SK-N-SH treated with all-trans-retinoic acid at 6 μM for 48 hours (cell line): ENCODE measurements at places on chromosomes 2 and 18.

DNA sequence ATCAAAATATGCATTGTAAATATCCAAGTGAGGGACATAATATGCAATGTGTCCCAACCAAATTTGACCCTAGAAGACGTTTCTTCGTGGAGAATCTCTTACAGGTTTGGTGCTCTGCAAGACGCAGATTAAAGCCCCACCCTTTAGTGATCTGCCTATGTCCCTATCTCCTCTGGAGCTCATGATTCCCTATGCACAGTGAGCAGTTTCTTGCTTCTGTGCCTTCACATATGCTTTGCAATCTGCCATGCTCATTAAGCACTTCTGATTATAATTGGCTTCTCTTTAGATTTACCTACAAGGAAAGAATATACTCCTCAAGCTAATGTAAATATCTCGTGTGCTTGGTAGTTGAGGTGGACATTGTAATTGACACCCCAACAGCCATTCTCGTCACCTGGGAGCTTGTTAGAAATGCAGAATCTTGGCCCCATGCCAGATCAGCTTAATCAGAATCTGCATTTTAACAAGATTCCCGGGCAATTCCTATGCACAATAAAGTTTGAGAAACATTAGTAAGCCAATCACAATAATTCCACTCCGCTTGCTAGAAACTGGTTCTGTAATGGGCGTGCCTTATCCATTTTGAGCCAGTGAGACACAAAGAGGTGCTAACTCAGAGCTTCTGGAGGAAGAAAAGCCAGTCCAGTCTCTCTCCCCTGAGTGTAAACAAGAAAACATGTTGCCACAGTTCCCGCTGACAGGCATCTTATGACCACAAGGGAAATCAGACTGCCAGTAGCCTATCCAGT is 2.8 kb upstream of the PUM2 start:
- ATAC-seq, result no peak

DNA sequence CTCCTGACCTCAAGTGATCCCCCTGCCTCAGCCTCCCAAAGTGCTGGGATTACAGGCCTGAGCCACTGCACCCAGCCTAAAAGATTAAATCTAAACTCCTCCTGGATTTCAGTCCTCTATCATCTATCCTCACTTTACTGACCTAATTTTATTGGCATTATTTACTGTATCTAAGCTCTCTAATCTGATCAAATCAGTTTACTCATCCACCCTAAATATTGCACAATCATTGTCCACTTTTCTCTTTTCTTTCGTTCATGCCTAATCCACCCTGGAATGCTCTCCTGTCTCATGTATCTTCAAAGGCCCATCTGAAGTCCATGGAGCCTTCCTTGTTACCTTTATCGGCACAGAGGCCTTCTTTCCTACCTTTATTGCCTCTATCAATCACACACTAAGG is 31.6 kb upstream of the GPR155 start:
- ATAC-seq, result no peak

DNA sequence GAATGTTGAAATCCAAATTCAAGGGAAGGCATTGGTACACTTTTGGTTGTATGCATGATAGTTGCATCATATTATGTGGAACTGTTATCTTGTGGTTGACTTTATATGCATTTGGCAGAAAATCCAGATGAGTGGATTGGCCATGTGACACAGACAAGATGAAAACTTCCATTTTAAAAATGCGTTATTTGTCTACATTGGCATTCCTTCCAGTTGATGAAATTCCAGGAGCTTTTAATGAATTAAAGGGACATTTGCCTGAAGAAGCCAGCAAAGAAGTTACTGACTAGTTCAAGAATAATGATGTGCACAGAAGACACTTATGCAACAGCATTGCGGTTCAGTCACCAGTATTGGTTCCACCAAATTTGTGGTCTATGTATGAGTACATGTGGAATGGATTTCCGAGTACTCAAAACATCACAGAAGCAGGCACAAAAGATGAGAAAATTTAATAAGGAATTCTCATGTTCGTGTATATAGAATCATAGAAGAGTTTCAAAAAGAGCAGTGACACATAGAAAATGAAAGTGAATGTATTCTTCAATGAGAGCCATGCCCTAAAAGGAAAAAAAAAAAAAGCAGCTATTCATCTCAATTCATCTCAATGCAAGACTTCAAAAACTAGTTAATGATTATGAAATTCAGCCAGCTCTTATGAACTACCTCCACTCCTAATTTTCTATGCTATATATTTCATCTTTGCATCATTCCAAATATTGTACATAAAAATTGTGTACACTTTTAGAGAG is 232.1 kb downstream of the RBM43 start:
- ATAC-seq, result no peak

DNA sequence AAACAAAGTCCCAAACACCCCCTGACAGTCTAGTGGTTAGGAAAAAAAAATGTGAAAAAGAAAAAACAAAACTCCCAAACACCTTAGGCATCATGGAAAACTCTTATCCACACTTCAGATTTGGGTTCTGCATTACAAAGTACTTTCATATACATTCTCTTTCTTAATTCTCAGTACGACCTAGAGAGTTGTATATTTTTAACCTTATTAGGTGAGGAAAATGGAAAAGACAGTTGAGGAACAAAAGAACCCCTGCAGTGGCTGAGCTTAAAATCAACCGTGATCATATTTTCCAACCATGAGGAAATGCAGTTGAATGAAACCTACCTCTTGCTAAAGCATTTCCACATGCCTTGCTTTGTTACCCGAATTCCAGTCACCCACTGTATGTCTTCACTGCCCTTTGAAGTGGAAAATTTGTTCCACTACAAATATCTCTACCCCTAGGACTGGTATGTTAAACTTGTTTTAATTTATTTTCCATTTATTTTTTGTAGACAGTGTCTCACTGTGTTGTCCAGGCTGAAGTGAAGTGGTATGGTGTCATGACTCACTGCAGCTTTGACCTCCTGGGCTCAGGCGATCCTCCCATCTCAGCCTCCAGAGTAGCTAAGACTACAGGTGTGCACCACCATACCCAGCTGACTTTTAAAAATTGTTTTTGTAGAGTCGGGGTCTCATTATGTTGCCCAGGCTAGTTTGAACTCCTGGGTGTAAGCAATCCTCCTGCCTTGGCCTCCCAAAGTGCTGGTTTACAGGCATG is 56.9 kb upstream of the LPIN2 start:
- ATAC-seq, result no peak

DNA sequence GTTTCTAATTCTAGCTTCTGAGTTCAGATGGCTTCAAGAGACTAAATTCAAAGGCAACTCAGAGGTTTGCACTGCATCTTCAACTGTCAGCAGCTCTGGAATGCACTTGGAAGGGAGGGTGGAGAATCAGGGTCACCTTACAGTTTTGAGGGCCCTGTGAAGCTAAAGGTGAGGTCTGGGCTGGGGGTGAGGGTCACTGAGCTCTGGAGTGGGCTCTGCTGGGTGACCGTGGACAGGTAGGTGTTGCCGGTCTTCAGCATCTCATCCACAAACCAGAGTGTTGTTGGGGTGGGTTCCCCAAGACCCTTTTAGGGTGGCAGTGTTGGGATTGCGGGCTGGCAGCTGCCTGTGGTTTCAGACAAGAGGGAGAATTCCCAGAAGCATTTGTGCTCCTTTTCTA is 70.1 kb upstream of the CXCR4 start:
- ATAC-seq, result no peak

GRCh38 chr2:197547163-197547900 is 31.5 kb downstream of the MOB4 start:
- no peak for ATAC-seq

- no peak for ATAC-seq
Observed at GRCh38 chr2:43224571-43225092, 1.8 kb downstream of the ZFP36L2 start.

- no peak for ATAC-seq
Observed at GRCh38 chr18:52288403-52289004, 51.5 kb upstream of the DCC start.

DNA sequence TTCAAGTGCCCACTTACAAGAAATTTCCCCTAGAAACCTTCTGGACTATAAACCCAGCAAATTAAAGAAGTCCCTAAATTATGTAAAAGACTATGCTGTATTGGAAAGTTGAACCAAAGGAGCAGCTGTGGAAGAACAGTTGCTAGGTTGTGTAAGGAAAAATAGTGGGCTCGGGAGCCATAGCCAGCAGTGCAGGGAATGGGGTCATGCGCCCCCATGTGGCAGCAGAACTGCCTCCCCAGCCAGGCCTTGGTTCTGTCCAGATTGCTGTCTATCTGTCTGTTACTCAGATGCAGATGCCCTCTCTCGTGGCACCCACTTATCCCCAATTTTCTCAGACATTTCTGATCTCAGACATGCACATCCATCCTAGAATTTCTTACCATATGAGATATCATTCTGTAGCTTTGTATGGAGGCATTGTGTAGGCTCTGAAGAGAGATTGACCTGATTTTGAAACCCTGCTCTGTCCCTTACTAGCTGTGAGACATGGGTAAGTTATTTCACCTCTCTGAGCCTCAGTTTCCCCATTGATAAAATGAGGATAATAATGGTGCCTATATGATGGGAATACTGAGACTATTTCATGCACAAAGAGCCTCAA is 258.3 kb downstream of the SS18 start:
- peak; percentile 84 for ATAC-seq

DNA sequence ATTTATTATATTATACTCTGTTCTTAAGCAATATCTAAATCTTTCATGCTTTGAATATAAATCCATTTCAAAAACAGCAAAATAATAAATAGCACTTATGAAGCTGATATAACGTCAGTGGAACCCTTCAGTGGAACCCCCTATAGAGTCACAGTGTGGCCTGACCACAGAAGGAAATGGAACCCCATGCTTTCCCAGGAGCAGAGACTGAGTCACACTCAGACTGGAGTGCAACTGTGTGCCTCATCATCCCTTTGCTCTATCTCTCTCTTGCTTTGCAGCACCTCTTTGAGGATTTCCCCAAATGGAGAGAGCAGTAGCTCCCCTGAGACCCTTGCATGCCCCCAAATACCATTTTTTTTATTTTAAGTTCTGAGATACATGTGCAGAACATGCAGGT is 13.1 kb downstream of the NXPH2 start:
- no peak for ATAC-seq

DNA sequence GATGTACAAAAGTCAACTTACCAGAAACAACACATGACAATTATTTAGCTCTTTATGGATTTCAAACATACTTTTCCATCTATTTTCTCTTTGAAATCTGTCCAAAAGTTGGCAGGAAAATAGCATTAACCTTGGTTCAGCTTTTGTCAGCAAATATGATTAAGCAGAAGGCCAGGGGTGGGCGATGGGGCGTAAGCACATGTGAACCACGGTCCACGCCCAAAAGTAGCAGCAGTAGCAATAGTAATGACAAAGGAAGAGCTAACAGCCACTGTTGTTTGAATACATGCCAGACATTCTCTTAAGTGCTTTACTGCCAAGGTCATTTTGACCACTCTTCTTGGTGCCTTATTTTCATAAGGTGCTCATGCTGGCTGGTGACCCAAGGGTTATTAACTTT is 73.5 kb downstream of the ANTXR1 start:
- no peak for ATAC-seq

- ATAC-seq, result no peak
Observed at GRCh38 chr2:188244383-188244782, 47.3 kb upstream of the GULP1 start.

DNA sequence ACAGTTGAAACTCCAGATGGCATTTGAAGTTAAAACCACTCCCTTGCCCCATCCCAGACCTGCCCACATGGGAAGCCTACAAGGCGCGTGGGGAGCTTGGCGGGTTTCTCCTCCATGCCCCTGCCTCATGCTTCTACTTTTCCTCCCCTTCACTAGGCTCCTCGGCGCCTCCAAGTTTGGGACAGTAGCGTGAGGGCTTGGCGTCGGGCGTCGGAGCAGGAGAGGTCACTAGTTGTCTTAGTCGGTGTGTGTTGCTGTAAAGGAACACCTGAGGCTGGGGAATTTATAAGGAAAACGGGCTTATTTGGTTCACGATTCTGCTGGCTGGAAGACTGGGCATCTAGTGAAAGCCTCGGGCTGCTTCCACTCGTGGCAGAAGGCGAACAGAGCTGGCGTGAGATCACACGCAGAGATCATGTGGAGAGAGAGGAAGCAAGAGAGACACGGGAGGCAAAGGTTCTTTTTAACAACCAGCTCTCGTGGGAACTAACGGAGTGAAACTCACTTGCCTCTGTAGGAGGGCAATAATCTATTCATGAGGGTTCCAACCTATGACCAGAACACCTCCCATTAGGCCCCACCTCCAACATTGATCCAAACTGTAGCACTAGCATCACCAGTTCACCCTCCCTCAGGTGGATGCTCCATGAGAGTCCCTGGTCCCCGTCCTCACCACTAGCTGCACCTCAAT is 25.3 kb downstream of the ITM2C start:
- no peak for ATAC-seq

GRCh38 chr2:135245071-135245470 is 193.0 kb downstream of the RAB3GAP1 start:
- ATAC-seq, result no peak

DNA sequence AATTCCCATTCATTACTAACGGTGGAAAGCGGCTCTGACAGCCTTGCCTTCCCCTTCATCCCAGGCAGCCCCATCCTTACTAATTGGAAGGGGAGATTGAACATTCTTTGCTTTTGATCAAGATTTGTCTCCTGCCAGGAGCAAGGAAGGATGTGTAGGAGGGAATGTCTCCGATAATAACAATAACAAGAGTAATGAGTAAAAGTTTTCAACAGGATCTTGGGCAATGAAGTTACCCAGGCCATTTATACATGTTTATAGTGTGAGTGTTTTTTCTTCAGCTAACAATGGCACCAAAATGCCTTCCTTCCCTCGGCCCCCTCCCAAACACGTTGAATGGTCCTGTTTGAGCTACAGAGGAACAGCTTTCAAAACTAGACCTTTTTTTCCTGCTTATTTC is 83.8 kb downstream of the GATA6 start:
- no peak for ATAC-seq

- no peak for ATAC-seq
Observed at GRCh38 chr2:182410120-182410519, 16.7 kb downstream of the PDE1A start.

DNA sequence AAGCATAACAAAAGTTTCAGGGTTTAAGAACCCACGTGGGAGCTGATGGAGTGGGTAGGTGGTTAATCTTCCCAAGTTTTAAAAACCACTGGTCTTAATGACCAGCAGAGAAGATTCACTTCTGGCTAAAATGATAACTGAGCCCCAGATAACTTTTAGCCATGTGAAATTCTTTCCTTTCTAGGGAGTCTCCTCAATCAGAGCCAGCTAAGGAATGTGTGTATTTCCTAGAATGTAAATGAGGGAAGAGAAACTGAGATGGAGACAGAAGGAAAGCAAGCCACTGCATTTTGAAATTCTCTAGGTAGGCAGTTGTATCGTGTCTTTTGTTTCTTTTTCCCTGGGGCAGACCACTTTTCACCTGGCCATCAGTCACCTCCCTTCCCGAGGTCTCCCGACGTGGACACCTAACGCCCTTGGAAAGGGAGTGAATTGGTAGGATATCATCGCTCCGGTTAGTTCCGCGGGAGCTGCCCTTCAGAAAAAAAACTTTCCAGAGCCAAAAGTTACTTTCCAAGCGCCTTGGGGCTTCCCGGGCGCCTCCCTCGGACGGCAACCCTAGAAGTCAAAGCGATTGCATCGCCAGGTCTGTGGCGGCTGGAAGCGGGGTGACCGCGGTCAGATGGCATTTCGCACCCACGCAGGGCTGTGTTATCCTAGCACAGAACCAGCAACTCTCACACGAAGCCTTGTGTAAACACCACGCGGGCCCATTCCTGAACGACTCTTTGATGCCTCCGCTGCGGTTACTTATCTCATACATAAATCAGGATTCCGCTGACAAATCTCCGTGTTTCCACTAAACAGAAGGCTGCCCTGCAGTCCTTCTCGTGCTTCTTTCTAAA is 1.3 kb downstream of the COLEC12 start:
- ATAC-seq, result peak; percentile 68

GRCh38 chr2:99169534-99169933 is 11.3 kb downstream of the MITD1 start:
- ATAC-seq, result no peak

GRCh38 chr2:188705191-188705590 is 269.0 kb upstream of the COL3A1 start:
- ATAC-seq, result no peak
